ENCODE measurements at places on chromosomes 4 and X.
A peak's percentile ranks its signal among the peaks of the same experiment; 100 is the strongest.

DNA sequence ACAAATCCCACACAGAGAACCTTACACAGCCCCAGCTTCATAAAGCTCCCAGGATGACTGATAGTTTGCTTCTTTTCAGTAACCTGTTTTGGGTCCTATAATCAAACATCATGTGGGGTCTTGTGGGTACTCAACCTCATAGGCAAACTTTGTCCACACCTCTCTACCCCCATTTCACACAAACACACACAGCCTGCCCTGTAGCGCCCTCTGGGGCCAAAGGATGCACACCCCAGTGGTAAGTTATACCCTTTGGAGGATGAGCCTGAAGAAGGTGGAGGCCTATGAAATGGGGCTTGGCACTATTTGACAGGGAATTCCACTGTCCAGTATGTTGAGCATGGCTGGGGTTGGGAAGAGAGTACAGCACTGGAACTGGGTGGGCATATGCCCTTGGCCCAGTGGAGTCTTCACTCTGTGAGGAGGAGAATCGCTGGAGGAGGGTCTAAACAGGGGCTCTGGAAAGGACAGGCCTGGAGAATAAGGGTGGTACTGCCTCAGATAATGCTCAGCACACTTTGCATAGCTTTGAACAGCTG is 30.5 kb upstream of the COL25A1 start:
- H3K4me1 ChIP-seq: no peaks in the 10 kb centered on the region
- H3K4me3 ChIP-seq: no peak overlapping the region
- DNase-seq: peak; percentile 68

GRCh38 chr4:3414421-3415279 is 27.1 kb upstream of the HGFAC start:
- no peak for DNase-seq
- peaks cover 4% of the 10 kb centered on the region for H3K4me1 ChIP-seq
- H3K27ac ChIP-seq: no peak overlapping the region
- no peak overlapping the region for H3K4me3 ChIP-seq
- peaks cover 43% of the 10 kb centered on the region for H3K36me3 ChIP-seq

DNA sequence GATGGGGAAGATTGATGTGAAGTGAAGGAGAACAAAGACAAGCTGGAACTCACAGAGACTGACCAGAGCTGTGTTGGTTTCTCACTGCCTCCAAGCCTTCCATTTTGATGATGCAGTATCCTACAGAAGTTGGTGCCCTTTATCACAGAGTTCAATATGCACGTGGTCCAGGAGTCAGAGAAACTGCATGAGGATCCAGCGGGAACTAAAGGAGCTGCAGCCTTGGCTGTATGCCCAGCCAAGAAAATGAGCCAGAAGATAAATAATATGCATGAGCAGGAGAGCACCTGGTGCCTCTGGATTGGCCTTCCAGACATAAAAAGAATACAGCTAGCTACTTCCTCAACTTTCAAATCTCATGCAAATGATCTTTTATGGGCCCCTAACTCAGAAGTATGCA is 44.3 kb upstream of the DCLK2 start:
- peaks cover 6% of the 10 kb centered on the region for H3K4me1 ChIP-seq
- no peaks in the 10 kb centered on the region for H3K36me3 ChIP-seq
- H3K27ac ChIP-seq: no peak overlapping the region
- no peak overlapping the region for H3K4me3 ChIP-seq
- no peaks in the 10 kb centered on the region for H3K27me3 ChIP-seq

DNA sequence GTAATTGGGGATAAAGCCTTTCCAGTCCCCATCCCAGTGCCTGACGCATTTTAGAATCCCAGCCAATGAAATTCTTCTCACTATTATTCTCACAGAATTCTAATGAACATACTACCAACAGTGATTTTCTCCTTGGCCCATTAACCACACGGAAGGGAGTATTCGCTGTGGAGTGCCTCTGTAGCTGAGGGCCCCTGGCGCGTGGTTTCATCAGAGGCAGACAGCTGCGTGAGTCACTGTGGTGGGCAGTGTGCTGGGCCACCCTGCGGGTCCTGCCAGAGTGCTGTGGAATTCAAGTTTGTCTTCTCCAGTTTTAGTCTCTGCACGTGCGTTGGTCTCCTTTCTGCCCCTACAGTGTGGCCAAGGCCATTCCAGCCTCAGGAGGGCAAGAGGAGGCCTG is 335.4 kb upstream of the FAT1 start:
- H3K4me3 ChIP-seq: no peak overlapping the region
- H3K36me3 ChIP-seq: no peaks in the 10 kb centered on the region
- no peak for DNase-seq

GRCh38 chr4:15291122-15291521 is 136.7 kb upstream of the C1QTNF7 start:
- H3K4me3 ChIP-seq: no peak overlapping the region
- H3K27ac ChIP-seq: no peak overlapping the region
- H3K27me3 ChIP-seq: no peaks in the 10 kb centered on the region

DNA sequence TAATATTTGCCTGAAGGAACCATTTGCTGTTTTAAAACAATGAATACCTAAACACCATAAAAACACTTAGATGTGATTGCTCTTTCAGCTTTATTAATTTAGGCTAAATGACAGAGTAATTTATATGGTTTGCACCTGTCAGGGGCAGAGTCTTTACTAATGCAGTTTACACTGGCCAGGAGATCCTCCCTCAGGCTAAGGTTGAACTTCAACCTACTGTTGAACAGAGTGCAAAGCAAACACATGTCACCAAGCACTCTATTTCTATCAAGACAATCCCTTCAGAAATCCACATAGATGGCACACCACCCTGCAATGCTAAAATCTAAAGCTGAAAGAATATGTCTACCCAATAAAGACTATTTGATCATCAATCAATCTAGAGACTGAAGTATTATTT is 147.3 kb downstream of the KLHL13 start:
- H3K36me3 ChIP-seq: no peaks in the 10 kb centered on the region
- DNase-seq: no peak
- H3K4me3 ChIP-seq: no peak overlapping the region
- H3K27ac ChIP-seq: no peak overlapping the region

GRCh38 chr4:64384237-64385203 is 24.7 kb downstream of the TECRL start:
- H3K4me3 ChIP-seq: no peak overlapping the region
- no peak for DNase-seq
- no peak overlapping the region for H3K27ac ChIP-seq
- H3K36me3 ChIP-seq: no peaks in the 10 kb centered on the region

DNA sequence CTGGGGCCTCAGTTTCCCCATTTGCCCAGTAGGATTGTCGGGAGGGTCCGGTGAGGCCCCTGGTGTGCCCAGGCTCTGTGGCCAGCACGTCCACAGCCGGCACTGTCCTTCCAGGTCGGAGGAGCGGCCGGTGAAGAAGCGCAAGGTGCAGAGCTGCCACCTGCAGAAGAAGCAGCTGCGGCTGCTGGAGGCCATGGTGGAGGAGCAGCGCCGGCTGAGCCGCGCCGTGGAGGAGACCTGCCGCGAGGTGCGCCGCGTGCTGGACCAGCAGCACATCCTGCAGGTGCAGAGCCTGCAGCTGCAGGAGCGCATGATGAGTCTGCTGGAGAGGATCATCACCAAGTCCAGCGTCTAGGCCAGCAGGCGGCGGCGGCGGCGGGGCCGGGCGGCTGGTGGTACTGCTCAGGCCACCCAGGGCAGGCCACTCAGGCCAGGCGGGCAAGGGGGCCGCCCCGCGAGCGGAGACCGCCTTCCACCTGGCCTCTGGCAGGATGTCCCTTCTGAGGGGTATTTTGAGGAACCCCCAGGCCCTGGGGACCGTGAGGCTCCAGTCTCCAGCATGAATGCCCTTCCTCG is 6.7 kb downstream of the MSANTD1 start:
- no peaks in the 10 kb centered on the region for H3K27me3 ChIP-seq
- peaks cover 14% of the 10 kb centered on the region for H3K36me3 ChIP-seq
- no peak for DNase-seq
- no peak overlapping the region for H3K27ac ChIP-seq

DNA sequence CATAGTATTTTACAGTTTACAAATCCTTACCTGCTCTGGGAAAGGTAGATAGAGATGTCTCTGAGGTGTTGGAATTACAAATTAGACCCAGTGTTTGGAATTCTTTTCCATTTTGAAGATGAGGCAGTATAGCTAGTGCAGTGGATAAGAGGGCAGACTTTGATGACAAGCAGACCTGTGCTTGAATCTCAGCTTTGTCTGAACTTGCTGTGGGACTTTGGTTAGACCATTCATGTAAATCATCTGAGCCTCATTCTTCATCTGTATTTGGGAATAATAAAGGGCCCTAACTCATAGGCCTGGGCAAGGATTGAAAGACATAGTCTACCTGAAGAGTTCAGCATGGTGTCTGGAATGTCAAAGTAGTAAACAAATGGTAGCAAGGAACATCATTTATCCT is 77.2 kb upstream of the BOD1L1 start:
- H3K27me3 ChIP-seq: no peaks in the 10 kb centered on the region
- no peaks in the 10 kb centered on the region for H3K4me1 ChIP-seq
- no peak overlapping the region for H3K27ac ChIP-seq

GRCh38 chr4:31366041-31366440 is 645.9 kb downstream of the PCDH7 start:
- H3K4me1 ChIP-seq: no peaks in the 10 kb centered on the region
- H3K4me3 ChIP-seq: no peak overlapping the region
- H3K36me3 ChIP-seq: no peaks in the 10 kb centered on the region

GRCh38 chr4:101020956-101021355 is 326.4 kb downstream of the PPP3CA start:
- no peak overlapping the region for H3K4me3 ChIP-seq
- no peak for DNase-seq
- H3K36me3 ChIP-seq: no peaks in the 10 kb centered on the region

DNA sequence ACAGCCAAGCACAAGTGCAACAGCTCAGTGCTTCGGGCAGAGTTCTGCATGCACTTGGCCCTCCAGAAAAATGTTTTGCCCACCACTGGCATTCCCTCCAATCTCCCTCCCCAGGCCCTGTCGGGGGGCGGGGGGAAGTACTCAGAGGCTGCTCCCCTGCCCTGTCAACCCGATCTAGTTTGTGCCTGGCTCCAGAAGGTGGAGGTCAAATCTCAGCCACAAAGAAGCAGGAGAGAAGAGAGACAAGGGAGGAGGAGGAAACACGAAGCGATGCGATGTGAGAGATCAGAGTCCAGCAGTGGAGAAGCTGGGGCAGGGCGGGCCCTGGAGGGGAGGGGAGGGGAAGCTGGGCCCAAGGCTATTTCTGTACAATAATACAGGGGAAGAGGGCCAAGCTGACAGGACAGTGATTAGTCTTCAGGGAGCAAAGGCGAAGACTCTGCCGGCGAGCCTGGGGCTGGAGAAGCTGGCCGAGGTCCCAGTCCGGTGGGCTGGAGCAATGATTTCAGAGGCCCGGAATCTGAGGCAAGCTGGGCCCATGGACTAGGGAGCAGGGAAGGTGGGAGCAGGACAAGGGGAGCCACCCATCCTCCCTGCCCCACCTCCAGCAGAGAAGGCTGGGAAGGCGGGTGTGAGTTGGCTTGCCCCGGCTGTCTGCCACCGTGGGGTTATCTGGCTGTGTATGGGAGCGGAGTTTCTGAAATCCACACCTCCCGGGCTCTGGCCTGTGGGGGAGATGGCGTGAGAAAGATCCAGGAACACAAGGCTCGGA is 167.1 kb downstream of the EFNB1 start:
- peak; percentile 92 for DNase-seq
- H3K4me3 ChIP-seq: peak overlapping the region; percentile 10
- H3K27me3 ChIP-seq: no peaks in the 10 kb centered on the region
- H3K36me3 ChIP-seq: no peaks in the 10 kb centered on the region
- peak overlapping the region; percentile 73 for H3K27ac ChIP-seq
- H3K4me1 ChIP-seq: peaks cover 46% of the 10 kb centered on the region

DNA sequence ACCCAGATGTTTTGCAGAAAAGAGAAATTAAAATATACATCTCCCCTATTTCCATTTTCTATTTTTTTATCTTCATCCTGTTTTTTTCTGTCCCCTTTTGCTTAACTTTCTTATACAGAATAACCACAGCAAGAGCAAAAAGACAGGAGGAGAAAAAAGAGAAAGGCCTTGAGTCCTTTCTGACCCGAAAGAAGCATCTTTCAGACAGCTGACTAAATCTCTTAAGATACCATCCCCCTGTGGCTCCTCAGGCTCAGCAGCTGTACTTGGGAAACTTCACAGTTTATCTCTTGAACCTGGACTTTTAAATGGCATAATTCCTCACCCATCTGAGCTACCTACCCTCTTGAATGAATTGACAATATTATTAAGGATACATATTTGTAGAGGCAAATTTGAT is 100.2 kb downstream of the FIP1L1 start:
- no peak overlapping the region for H3K27ac ChIP-seq
- no peaks in the 10 kb centered on the region for H3K4me1 ChIP-seq
- no peak for DNase-seq
- H3K4me3 ChIP-seq: no peak overlapping the region

DNA sequence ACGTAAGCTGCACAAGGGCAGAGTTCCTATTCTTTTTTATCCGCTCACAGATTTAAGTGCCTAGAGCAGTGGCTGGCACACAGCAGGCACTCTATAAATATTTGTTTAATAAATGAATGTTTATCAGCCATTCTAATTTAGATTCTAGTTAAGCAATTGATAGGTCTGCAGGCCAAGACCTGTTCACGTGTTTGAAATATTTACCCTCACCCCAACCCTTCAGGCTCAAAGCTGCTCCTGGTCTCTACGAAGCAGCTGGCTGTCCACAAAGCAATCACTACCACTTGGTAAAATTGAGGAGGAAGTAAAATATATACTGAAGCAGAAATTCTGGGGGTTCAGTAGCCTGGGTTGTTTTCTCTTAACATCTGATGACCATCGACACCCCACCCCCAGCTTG is 158.1 kb downstream of the MGST2 start:
- H3K4me3 ChIP-seq: no peak overlapping the region
- H3K4me1 ChIP-seq: peaks cover 5% of the 10 kb centered on the region
- H3K27ac ChIP-seq: no peak overlapping the region
- no peak for DNase-seq
- H3K27me3 ChIP-seq: no peaks in the 10 kb centered on the region

DNA sequence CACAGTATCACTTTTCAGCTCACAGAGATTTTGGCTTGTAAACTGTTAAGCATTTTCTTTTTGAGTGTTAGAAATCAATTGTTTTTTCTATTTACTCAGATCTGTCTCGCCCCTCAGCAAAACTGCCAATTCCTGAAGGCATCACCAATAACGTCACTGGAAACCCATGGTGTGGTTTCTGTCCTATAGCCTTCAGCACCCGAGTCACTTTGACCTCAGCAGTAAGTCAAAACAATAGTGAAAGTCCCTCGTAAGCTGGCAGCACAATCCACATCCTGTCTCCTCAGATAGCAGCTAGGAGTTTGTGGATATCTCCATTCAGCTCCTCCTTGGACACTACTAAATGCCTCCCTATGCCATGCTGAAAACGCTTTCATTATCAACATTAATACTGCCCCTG is 1787.4 kb upstream of the ADGRL3 start:
- DNase-seq: no peak
- no peak overlapping the region for H3K4me3 ChIP-seq
- no peak overlapping the region for H3K27ac ChIP-seq
- H3K27me3 ChIP-seq: no peaks in the 10 kb centered on the region
- no peaks in the 10 kb centered on the region for H3K36me3 ChIP-seq

DNA sequence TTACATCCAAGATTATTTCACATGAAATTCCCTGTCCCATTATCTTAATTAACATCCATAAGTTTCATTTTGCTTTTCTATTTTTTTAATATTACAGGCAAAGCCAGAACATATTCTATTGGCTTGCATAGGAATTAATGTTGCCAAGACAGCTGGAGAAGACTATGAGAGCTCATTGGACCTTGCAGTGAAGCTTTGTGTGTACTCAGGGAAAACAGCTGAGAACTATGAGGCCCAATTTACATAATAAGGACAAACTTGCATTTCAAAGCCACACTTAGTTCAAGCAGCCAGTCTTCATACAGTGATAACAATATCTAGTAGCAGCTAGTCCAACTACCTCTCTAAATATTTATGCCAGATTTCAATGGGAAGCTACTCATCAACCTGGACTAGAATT is 134.4 kb downstream of the DDX53 start:
- DNase-seq: no peak
- no peaks in the 10 kb centered on the region for H3K4me1 ChIP-seq
- H3K4me3 ChIP-seq: no peak overlapping the region
